ENCODE measurements at places on chromosomes 4 and X. TPM values are rescaled to one million over a fixed set of nuclear protein-coding genes. Genes with fewer than 3 reads are reported as not detected.

DNA sequence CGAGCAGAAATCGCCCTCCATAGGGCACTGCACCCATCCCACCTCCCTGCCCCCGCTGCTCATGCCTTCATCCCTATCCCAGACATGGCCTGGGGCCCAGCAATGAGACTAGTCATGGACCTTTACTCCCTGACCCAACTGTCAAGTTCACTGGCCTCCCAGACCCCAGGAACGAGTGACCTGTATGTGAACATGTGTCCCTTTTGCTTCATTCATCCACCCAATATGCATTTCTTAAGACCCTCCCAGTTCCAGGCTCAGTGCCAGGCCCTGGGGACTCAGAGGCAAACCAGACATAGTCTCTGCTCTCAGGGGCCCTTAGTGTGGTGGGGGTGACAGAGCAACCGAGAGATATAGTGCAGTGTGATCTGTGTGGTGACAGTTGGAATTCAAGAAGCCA lies 67.0 kb downstream of the EFNB1 start:
- no peak for DNase-seq

DNA sequence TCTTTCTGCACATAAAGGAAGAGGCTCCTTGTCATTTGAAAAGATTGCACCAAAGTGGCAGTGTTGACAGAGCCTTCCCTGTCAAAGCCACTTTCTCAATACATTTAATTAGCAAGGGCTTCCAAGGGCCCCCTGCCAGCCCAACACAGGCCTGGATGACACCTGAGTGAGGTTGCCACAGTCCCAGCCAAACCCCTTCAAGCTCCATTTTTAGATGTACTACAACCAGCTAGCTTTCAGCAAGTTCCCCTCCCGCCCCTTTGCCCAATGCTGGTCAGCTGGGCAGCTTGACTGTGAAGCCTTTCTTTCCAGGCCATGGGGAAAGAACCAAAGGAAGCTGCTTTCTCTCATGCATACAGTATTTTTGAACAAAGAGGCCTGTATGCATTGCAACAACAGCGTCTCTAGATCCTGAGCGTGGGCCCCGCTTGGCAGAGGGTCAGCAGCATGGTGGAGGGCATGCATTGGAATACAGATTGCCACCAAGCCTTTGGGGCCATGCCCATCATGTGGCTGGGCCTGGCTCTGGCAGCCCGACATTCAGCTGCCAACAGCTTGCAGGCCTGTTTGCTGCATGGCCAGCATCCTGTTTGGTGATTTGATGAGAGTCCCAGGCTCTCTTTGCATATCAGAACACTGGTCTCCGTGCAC lies 261.1 kb upstream of the GATB start:
- DNase-seq, result no peak

DNA sequence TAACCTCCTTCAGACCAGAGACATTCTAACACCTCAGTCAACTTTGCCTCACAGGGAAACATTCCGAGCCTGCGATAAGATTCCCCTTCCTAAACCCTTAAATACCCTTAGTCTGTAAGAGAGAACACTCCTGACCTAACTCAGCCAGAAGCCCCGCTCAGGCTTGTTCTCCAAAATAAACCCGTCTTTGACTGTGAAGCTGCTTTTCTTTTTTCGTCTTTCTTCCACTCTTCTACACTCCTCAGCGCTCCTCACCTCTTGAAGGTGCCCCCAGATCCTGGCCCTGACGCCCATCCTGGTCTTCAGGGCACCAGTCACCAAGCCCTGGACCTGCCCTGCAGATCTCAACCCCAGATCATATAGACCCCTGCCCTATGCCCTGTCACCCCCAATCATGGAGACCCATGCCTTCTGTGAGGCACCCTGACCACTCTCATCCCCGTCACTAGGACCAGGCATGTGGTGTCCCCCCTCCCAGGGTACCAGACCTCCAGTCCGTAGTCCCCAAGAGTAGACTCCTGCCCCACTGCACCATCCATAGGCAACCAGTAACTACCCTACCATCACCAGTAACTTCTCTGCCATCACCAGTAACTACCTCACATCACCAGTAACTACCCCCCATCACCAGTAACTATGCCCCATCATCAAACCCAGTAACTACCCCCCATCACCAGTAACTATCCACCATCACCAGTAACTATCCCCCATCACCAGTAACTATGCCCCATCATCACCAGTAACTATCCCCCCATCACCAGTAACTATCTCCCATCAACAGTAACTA lies 3.5 kb downstream of the ASMTL start:
- DNase-seq, result no peak

DNA sequence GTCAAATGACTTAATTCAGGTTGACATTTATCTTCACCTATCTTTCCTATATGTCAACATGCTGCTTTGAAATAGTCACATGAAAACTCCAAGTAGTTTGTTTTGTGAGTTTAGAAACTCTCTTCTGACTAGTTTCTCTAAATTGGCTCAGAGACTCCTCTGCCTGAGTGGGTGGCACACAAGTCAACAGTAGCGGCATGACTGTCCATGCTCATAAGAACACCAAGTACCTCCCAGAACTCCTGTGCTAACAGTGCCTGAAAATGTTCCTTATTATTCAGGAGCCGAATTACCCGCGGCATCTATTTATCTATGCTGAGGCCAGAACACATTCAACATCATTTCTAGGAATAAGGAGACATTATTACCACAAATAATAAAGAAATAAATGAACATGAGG lies 116.3 kb downstream of the SORBS2 start:
- no peak for DNase-seq

GRCh38 chr4:137768881-137769280 lies 236.6 kb upstream of the PCDH18 start:
- DNase-seq, result no peak

GRCh38 chr4:99816545-99817308 lies at the start of gene DAPP1:
Gene DAPP1, plus strand, starts transcription at chr4:99816827. Its CDS starts 87 bp downstream, at chr4:99816914.
- no peak for DNase-seq

DNA sequence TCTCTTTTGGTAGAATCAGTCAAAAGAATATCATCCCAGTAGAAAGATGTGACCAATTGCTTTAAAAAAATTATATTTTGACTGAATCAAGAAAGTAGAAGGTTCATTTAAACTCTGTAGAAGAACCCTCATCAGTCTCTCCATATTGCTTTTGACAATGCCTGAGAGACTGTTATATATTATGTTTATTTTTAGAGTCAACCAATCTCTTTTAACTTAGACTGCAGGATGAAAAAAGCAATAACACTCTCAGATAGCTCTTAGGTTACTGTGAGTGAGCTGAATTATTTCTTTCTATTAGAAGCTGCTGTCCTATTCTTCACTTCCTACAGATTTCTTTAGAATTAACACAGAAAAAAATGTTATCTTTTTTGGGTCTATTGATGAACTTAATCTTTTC lies 38.1 kb downstream of the GALNTL6 start:
- no peak for DNase-seq

GRCh38 chrX:21738210-21738949 lies 19.5 kb downstream of the SMPX start:
- no peak for DNase-seq

DNA sequence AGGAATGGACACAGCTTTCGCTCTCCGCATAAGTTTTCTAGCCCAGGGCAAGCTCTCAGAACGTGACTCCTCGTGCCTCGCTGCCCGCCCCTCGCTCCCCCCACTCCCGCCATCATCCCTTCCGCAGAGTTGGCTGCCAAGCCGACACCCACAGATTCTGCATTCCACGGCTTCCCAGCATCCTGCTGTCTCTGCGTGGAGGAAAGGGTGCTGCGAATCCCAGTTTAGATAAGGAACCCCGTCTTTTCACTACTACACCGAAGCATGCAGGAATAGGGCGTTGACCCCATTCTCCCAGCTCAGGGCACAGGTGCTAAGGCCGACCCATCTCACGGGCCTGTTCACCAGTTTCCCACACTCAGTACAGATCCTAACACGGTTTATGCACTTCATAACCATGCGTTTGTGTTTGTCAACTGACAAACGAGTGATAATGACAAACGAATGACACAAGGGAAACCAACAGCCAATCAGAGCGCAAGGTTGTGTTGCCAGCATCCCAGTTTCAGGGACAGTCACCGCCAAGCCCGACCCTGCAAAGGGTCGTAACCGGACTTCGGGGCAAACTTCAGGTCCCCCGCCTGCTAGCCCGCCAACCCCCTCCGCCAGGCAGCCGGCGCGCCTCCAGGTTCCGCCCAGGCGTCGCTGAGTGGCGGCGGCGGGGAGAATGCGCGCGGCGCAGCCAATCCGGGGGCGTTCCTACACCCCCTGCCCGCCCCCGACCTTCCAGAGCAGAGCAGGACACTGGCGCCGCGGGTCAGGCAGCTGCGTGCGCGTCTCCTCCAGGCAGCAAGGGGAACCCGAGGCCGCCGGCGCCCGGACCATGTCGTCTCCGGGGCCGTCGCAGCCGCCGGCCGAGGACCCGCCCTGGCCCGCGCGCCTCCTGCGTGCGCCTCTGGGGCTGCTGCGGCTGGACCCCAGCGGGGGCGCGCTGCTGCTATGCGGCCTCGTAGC lies at the start of gene CYP2U1:
Gene CYP2U1, plus strand, starts transcription at position 729 of the 954 bp plus-strand sequence. Its CDS starts 95 bp downstream, at position 824.
- peak; percentile 81 for DNase-seq

GRCh38 chr4:2794486-2795299 lies 1.8 kb downstream of the SH3BP2 start:
- peak; percentile 39 for DNase-seq

DNA sequence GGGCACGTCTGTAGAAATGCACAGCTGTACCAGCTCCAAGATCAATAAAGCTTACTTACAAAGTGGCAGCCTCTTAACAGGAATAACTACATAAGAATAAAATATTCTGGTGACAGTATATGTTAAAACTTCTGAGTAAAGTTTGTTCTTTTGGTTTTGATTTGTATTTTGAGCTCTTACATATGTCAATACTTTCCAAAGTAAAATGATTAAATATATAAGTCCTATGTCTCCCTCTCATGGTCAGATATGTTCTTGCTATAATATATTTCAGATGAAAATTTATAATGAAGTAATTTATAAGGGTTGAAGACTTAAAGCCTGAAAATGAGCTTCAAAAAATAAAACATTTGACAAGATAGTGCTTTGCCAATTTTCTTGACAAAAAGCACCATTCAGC lies 254.4 kb downstream of the NPFFR2 start:
- DNase-seq, result no peak

GRCh38 chr4:88447371-88448095 lies 9.4 kb upstream of the HERC5 start:
- DNase-seq, result no peak

Gene BRS3
- 1.8 TPM for polyA plus RNA-seq

Gene ATRX
- polyA plus RNA-seq, result 32.1 TPM

Gene GLRA2
- 0.29 TPM for polyA plus RNA-seq

All from ovary (tissue), 10 donors.